Activated naive CD8-positive, alpha-beta T cell treated with anti-CD3 and anti-CD28 coated beads for 36 hours (primary cell): ENCODE measurements at places on chromosomes 2 and 18. TPM values are rescaled to one million over a fixed set of nuclear protein-coding genes. Genes with fewer than 3 reads are reported as not detected.

DNA sequence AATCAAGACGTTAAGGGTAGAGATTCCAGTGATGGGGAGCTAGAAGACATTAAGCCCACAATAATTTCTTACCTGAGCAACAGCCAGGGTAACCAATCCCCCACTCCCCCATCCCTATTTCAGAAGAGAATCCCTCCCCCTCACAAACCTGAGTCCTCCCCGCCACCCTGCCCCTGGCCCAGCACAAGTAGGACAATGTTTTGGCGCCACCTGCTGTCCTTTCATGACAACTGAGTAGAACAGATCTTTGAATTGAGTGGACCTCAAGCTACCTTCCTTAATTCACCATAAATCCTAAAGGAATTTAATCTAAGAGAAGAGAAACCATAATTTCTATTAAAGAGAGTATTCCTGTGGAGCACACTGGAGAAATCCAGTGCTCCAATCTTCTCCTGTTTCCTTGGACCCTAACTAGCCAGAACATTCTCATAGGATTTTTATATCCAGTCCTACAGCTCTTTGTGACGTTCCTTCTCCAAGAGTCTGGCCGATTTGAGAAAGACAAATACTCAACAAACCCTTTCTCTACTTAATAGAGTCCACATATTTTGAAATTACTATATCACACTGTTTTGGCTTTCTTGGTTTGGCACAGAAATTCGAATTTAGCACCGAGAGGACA is 41.1 kb downstream of the NHEJ1 start:
- DNase-seq: peak; percentile 51
- no peaks in the 10 kb centered on the region for H3K36me3 ChIP-seq
- no peak overlapping the region for H3K27ac ChIP-seq
- no peaks in the 10 kb centered on the region for H3K27me3 ChIP-seq
- no peak overlapping the region for H3K4me3 ChIP-seq

DNA sequence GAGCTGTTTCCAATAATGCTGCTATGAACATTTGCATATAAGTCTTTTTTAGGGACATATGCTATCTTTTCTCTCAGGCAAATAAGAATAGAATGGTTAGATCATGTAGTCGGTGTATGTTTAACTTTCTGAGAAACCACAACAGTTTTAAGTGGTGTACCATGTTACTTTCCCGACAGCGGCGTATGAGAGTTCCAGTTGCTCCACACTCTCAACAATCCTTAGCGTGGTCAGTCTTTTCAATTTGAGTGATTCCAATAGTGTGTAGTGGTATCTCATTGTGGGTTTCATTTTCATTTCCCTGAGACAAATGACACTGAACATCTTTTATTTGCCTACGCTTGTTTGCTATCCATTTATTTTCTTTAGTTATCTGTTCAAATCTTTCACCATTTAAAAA is 149.5 kb downstream of the ACOXL start:
- DNase-seq: peak; percentile 36
- no peak overlapping the region for H3K4me3 ChIP-seq
- peaks cover 17% of the 10 kb centered on the region for H3K4me1 ChIP-seq

DNA sequence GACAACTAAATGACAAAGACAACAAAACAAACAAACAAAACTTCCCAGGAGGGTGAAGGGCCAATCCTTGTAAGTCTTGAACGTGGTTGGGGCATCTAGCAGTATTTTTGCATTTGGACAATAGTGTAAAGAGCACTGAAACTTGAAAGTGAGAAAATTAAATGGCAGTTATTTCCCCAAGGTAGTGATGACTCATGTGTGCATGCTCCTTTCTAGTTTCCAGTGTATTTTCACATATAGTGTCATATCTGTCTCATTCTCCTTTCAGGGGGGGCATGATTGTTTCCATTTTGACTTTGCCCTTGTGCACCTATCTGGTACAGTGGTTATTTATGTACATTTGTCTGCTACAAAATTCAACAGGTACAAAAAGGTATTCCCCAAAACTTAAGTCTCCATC is 39.5 kb downstream of the CERS6 start:
- H3K27me3 ChIP-seq: no peaks in the 10 kb centered on the region
- DNase-seq: peak; percentile 8
- H3K27ac ChIP-seq: peak overlapping the region; percentile 74
- no peak overlapping the region for H3K4me3 ChIP-seq

DNA sequence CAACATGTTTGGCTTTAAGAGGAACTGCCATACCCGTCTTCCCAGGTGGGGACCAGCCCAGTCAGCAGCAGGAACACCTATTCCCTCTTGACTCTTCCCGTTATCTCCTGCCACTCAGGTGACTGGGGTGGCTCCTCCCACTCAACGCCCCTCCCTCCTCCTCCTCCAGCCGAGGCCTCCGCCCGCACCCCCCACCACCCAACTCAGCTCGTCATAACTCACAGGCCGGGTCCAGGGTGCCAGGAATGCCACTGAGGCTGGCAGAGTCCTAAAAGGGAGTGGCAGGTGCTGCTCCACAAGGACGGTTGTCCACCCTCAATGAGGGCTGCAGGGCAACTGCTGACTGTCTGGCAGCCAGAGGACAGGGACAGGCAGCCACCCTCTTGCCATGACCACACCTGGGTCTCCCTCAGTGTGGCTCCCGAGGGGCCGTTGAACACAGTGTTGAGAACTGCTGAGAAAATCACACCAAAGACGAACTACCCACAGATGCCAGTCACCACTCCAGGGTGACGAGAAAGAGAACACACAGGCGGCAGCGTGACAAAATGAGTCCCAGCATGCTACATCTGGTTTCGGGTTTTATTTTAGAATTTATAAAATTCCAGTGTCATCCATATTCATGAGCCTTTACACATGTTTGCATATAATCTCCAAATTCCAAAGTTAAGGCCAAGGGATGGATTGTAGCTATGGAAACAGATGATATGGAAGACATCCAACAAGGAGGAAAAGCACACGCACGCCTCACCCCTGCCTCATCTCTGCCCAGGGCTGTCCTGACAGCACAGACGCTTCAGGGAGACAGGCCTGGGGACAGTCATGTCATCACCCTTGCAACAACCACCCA is 38.5 kb downstream of the ANO7 start:
- DNase-seq: no peak
- no peak overlapping the region for H3K27ac ChIP-seq
- no peaks in the 10 kb centered on the region for H3K4me1 ChIP-seq
- H3K36me3 ChIP-seq: peaks cover 15% of the 10 kb centered on the region
- no peak overlapping the region for H3K4me3 ChIP-seq
- no peaks in the 10 kb centered on the region for H3K27me3 ChIP-seq

DNA sequence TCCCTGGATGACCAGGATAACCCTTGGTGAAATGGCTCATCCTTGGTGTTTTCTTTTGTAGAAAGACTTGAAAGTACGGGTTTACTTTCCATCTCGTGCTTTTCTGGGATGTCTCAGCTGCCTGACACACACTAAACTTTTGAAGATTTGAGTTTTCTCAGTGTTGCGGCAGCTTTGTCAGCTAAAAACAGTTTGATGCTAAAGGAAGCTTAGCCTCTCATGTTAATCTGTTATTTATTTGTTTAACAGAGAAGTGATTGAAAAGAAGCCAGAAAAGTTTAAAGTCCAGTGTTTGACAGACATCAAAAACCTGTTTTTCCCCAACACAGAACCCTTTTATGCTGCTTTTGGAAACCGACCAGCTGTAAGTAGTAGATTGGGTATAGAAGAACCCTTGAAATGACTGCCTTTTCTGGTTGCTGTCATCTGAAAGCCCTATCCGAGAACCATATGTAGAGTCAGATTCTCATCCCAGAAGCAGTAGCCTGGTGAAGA is 72.8 kb downstream of the LPIN1 start:
- DNase-seq: no peak
- no peak overlapping the region for H3K27ac ChIP-seq
- no peaks in the 10 kb centered on the region for H3K27me3 ChIP-seq
- peaks cover 49% of the 10 kb centered on the region for H3K36me3 ChIP-seq
- H3K4me3 ChIP-seq: no peak overlapping the region

GRCh38 chr2:97676620-97677019 is 7.1 kb downstream of the C2orf92 start:
- H3K4me3 ChIP-seq: no peak overlapping the region
- peak overlapping the region; percentile 38 for H3K27ac ChIP-seq
- peaks cover 6% of the 10 kb centered on the region for H3K36me3 ChIP-seq
- peaks cover 4% of the 10 kb centered on the region for H3K27me3 ChIP-seq
- H3K4me1 ChIP-seq: peaks cover 30% of the 10 kb centered on the region

DNA sequence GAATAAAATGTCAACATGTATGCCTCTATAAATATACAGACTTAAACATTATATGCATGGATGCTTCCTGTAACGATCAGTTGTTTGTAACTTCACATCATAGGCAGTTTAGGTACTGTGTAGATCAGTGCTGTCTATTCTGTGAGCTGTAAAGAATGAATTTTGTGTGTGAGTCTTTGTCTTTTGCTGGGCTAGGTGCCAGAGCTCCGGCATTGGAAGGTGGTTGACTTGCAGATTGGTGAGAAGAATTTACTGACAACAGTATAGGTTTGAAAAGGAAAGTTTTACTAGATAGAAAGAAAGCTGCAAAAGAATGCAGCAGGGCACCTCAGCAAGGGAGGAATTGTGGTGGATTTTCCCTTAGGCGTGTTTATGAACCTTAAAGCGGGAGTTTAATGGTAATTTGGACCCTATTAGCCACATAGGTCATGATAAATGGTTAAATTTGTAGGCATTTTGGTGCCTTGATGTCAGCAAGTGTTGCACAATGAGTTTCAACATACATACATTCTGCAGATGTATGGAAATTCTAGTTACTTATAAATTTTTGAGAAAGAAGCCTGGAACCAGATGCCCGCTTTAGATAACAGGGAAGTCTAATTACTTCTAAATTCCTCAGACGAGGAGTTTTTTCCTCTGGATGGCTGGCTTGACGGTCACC is 6.7 kb upstream of the QPCT start:
- DNase-seq: no peak
- H3K36me3 ChIP-seq: no peaks in the 10 kb centered on the region
- no peak overlapping the region for H3K27ac ChIP-seq
- peaks cover 14% of the 10 kb centered on the region for H3K4me1 ChIP-seq
- peaks cover 30% of the 10 kb centered on the region for H3K27me3 ChIP-seq
- no peak overlapping the region for H3K4me3 ChIP-seq

- H3K27ac ChIP-seq: no peak overlapping the region
- DNase-seq: no peak
- no peaks in the 10 kb centered on the region for H3K27me3 ChIP-seq
Observed at GRCh38 chr2:55160422-55160821, 71.7 kb downstream of the CLHC1 start.

- peaks cover 44% of the 10 kb centered on the region for H3K4me1 ChIP-seq
- no peaks in the 10 kb centered on the region for H3K27me3 ChIP-seq
- peaks cover 25% of the 10 kb centered on the region for H3K36me3 ChIP-seq
- H3K4me3 ChIP-seq: peak overlapping the region; percentile 98
- peak overlapping the region; percentile 95 for H3K27ac ChIP-seq
Observed at GRCh38 chr2:199955007-199955338, 318 bp downstream of the TYW5 start.

DNA sequence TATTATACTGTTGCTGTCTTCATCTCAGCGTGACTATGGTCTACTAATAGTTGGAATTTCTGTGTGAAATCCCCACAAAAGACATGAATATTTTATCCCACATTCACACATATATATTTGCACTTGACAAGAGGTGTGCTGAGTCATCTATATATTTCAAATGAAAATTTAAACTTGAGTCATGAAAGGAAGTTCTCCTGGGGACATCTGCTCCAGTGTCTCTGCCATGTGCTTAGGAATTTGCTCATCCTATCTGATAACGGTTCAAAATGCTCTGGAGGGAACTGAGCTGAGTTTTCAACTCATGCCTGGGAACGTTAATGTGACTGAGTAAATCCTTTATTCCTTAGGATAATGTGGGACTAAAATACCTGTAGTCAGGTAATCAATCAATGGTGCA is 326.2 kb upstream of the MEX3C start:
- H3K4me3 ChIP-seq: no peak overlapping the region
- no peaks in the 10 kb centered on the region for H3K36me3 ChIP-seq
- no peaks in the 10 kb centered on the region for H3K4me1 ChIP-seq
- no peak for DNase-seq

DNA sequence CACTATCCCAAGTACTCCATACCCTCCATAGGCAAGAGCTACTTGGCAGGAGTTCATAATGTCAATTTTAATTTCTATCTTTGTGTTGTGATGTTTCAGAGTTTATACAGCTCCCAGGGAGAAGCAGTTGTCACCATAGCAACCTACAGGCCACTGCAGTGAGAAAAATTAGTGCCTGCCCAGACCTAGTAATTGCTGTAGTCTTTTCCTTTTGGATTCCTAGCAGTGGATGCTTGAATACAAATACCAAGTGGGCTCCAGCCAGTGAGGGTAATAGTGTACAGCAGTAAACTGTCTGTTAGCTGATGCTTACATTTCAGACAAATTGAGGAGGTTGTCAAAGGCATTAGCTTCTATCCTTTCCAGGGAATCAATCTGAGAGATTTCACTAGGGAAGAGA is 26.7 kb downstream of the LHCGR start:
- no peak overlapping the region for H3K27ac ChIP-seq
- H3K4me1 ChIP-seq: no peaks in the 10 kb centered on the region
- peaks cover 5% of the 10 kb centered on the region for H3K27me3 ChIP-seq
- no peaks in the 10 kb centered on the region for H3K36me3 ChIP-seq
- H3K4me3 ChIP-seq: no peak overlapping the region
- no peak for DNase-seq

DNA sequence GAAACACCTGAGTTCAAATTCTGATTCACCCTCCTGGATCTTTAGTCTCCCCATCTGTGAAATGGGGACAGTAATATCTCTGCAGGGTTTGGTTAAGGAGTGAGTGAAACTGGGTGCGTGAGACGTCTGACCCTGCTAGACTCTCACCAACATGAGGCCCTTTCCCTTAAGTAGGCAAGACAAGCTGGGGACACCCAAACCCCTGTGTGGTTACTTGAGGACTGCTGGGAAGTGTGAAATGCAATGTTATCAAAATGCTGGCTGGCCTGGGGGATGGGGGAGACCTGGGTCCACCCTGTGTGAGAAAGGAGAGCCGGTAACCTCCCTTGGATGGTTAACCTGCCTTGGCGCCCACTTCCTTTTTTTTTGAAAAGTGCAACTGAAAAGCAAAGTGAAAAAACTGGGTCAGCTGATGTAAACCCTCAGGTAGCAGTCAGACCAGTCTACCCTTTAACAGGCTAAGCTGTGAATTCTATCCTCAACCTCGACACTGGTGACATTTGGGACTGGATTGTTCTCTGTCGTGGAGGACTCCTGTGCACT is 82.3 kb downstream of the INPP5D start:
- H3K27ac ChIP-seq: peak overlapping the region; percentile 65
- H3K36me3 ChIP-seq: peaks cover 33% of the 10 kb centered on the region
- H3K4me3 ChIP-seq: no peak overlapping the region
- H3K27me3 ChIP-seq: no peaks in the 10 kb centered on the region
- DNase-seq: peak; percentile 29

GRCh38 chr2:115807276-115807675 is 1364.8 kb downstream of the DPP10 start:
- no peaks in the 10 kb centered on the region for H3K4me1 ChIP-seq
- H3K27me3 ChIP-seq: no peaks in the 10 kb centered on the region
- H3K36me3 ChIP-seq: no peaks in the 10 kb centered on the region
- H3K27ac ChIP-seq: no peak overlapping the region

GRCh38 chr2:50726186-50726585 is 305.7 kb downstream of the NRXN1 start:
- H3K27ac ChIP-seq: no peak overlapping the region
- no peaks in the 10 kb centered on the region for H3K36me3 ChIP-seq
- no peaks in the 10 kb centered on the region for H3K4me1 ChIP-seq
- H3K27me3 ChIP-seq: no peaks in the 10 kb centered on the region

- DNase-seq: no peak
- H3K4me1 ChIP-seq: no peaks in the 10 kb centered on the region
- no peaks in the 10 kb centered on the region for H3K27me3 ChIP-seq
- no peak overlapping the region for H3K4me3 ChIP-seq
- no peak overlapping the region for H3K27ac ChIP-seq
- no peaks in the 10 kb centered on the region for H3K36me3 ChIP-seq
Observed at GRCh38 chr2:15764683-15765011, 173.0 kb downstream of the DDX1 start.

Gene AQP4
- not detected for total RNA-seq

Gene YES1
- 32.2 TPM for total RNA-seq

Gene GLB1L
- total RNA-seq: 1.6 TPM

Gene ROCK2
- 12.6 TPM for total RNA-seq

Gene MRPL19
- 81.2 TPM for total RNA-seq
